ENCODE measurements at places on chromosomes 7 and 10.

GRCh38 chr10:57844387-57844998, 423.2 kb downstream of the IPMK start:
- DNase-seq: no peak

GRCh38 chr7:44634839-44635591, 28.6 kb downstream of the OGDH start:
- DNase-seq: no peak

GRCh38 chr10:56633876-56634452, 272.9 kb upstream of the ZWINT start:
- DNase-seq: no peak

GRCh38 chr7:22658031-22658430, 69.0 kb upstream of the IL6 start:
- no peak for DNase-seq

- no peak for DNase-seq
Measured at GRCh38 chr10:48307711-48308018, 1.2 kb downstream of the MAPK8 start.

- no peak for DNase-seq
Measured at GRCh38 chr7:24566274-24566673, 7.0 kb upstream of the PALS2 start.

DNA sequence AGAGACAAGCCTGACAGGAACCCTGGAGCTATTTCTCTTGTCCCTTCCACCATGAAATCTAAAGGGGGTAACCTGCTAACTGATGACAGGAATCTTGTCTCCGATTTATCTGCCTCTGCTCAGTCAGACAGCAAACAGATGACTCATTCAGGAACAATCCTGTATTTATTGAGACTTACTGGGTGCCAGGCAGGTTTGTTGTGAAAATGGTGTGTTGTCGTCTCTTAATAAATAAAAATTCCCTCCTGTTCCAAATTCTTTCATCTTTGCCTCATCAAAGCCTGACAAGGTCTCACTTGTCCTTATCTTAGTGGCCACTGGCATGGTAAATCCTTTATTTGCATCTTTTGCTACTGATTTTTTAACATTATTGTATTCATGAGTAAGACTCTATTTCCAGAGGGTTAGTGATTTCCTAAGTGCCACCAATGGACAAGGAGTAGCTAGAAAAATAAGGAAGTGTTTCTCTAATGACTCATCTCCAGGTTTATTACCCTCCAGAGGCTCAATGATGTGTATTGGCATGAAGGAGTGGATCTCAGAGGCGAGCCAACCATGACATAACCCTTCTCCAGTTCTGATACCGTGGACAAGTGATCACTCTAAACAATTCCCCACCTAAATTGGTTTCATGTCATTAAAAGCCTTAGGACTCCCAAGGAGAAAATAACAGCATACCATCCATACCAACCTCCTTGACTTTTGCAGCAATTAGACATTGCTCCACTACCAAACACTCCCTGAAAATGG, 724.0 kb downstream of the GRID1 start:
- no peak for DNase-seq

- no peak for DNase-seq
Measured at GRCh38 chr10:59279991-59280505, 82.3 kb downstream of the FAM13C start.

DNA sequence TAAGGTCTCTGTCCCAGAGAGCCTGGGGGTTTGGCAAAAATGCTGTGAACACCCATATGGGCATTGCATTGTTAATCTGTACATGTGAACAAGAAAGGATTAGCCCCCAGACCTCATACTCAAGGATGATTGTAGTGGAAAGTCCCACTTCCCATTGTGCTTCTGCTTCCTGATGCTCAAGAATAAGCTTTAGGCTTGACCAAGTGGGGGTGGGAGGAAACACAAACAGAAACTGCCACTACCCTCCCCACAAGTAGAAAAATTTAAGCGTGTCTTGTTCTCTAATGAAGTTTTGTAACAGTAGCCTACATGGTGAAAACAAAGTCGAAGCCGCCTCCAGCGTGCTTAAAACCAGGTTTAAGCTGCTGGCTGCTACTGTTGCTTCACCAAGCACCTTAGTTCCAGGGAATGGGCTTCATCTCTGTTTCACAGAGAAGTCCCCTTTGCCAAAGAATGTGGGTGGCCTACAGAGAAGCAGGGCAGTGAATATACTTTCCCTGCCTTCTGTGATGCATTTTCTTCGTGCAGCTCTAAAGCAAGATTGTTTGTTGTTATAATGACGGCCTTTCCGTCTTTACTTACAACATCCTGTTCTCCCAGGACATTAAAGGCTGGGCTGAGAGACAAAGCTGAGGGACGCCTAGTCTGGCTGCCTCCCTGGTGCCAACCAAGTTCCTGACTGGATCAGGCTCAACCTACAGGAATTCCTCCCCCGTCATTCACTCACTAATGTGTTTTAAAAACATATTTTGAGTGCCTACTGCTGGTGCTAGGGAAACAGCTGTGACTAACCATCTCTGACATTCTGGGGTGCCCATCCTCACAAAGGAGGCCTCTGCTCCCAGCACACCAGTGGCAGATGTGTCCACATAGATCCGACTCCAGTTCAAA, 32.1 kb upstream of the CCSER2 start:
- no peak for DNase-seq

DNA sequence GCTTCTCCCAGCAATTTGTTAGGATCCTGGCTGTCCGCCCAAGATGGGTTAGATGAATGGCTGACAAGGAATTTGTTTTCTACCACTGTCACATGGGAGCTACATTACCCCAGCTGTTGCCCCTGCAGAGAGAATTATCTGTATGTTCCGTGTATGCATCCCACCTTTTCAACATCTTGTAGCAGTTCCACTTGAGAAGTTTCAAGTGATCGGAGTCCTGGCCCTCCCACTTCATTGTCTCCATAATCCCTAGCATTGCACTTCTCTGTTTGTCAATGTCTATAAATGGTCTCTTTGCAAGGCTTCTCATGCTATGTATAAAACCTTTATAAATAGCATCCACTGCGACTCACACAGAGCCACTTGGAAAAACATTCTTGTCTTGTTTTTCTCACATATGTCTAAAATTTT, 972.5 kb downstream of the CNTNAP2 start:
- DNase-seq: no peak

- DNase-seq: no peak
Measured at GRCh38 chr10:61283066-61283465, 170.1 kb downstream of the TMEM26 start.

GRCh38 chr10:28241741-28242399, 61.0 kb downstream of the MPP7 start:
- no peak for DNase-seq

GRCh38 chr10:75859141-75859540, 427.7 kb downstream of the LRMDA start:
- no peak for DNase-seq

DNA sequence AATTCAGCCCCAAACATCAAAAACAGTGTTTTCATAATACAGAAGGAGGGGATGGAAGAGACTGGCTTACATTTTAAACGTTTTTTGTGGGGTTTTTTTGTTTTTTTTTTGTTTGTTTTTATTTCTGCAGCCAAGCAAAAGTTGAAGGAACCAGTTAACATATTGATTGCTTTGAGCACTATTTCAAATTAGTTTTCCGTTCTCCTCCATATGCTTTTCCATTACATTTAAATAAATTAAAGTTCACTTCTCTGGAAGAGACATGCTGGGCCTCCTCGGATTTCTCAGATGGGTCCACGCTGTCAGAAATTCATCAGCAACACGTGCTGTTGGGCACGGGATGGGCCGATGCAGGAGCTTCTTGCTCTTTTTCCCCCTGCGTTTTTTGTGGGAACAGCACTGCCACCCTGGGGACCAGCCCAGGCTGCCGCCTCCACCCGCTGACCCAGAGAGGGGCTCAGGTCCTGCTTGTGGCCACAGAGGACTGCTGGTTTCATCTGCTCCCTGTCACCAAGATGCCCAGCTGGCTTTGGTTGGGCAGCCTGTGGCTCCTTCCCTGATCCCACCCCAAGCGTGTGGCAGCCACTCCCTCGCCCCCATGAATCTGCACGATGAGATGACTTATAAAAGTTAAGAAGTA, 67.7 kb upstream of the CHST15 start:
- no peak for DNase-seq

DNA sequence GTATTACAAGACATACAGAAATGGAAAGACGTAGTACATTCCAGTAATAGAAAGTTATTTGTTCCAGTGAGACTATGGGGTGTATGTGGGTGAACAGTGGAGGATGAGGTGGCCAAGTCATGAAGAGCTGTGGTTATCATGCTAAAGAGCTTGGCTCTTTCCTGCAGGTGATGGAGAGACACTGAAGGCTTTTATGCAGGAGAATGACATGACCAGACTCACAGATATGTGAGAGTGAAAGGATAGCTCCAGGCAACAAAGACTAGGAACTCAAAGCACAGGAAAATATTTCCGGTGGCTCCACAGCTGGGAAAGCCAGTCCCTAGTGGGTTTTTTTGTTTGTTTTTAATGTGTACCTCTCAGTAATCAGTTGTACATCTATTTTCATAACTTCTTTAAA, 133.5 kb downstream of the TSPAN12 start:
- no peak for DNase-seq

- peak; percentile 60 for DNase-seq
Measured at GRCh38 chr7:92685136-92686042, 95.2 kb upstream of the FAM133B start.

GRCh38 chr7:33191340-33191739, 62.0 kb downstream of the BBS9 start:
- no peak for DNase-seq

DNA sequence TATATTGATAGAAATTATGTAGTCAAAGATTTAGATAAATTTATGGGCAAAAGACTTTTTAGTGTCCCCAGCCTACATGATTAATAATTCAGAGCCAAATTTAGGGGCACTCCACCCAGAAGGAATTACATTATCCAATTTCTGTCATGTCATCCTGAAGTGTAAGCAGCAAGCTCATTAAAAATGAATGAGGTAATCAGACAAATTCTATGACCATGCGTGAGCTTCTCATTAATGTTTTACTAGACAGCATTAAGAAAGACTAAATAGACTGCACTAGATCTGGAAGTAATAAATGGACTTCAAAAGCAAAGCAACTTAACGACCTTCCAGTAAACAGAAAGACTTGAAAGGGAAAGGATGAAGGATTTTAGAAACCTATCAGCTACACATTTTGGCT, 22.7 kb upstream of the TRUB1 start:
- no peak for DNase-seq

- no peak for DNase-seq
Measured at GRCh38 chr7:78953090-78953489, 500.4 kb downstream of the MAGI2 start.

DNA sequence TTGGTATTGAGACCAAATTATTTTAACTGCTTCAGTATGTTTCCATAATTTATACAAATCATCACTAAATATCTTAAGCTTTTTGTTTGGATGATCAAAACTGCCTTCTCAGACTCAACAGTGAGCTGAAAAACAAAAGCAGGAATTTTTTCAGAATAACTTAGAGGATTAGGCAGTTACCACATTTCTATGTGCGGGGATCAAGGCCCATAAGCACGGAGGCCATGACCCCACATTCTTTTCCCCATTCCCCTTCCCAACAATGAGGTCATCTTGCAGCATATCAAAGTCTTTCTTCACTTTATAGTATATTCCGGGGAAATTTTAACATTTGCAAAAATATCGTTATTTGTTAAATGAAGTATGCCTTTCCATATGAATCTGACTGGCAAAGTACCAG, 125.8 kb downstream of the ELMO1 start:
- DNase-seq: no peak

DNA sequence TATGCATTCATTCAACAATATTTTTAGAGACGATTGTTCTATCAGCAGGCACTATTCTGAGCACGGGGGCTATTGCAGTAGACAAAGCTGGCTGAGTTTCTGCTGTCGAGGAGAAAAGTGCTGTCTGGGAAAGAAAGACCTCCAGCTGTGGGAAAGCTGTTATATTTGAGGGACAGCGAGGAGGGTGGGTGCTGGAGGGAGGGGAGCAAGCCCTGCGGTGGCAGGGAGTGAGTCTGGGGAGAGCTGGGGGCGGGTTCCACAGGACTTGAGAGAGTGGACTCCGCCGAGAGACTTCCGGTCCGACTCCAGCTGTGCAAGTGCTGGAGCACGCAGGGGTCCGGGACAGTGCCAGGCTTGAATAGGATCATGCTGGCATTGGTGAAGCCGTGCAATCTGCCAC, 602.1 kb upstream of the FOXK1 start:
- DNase-seq: no peak

GRCh38 chr10:71998840-71999194, 34.6 kb downstream of the CHST3 start:
- no peak for DNase-seq

GRCh38 chr7:100444311-100445278, 8.3 kb upstream of the PPP1R35 start:
- no peak for DNase-seq

DNA sequence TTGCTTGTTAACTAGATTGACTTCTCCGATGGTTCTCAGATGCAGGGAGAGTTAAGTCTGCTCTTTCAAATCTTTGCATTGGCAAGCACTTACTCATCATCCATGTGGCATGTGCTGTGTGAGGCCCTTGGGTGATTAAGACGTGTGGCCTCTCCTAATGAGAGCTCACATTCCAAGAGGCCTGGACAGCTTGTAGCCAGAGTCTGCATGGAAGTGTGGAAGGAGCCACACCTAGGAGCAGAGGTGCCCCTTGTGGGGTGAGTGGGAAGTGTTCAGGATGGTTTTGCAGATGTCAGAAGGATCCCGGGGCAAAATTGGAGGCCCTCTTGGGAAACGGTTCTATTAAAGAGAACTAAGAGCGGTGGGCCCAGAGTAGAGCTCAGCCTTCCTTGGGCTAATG, 225.9 kb downstream of the PAXIP1 start:
- no peak for DNase-seq

- no peak for DNase-seq
Measured at GRCh38 chr10:100163704-100164621, 21.9 kb downstream of the ERLIN1 start.

GRCh38 chr10:128622706-128623105, 496.5 kb upstream of the MKI67 start:
- DNase-seq: no peak

DNA sequence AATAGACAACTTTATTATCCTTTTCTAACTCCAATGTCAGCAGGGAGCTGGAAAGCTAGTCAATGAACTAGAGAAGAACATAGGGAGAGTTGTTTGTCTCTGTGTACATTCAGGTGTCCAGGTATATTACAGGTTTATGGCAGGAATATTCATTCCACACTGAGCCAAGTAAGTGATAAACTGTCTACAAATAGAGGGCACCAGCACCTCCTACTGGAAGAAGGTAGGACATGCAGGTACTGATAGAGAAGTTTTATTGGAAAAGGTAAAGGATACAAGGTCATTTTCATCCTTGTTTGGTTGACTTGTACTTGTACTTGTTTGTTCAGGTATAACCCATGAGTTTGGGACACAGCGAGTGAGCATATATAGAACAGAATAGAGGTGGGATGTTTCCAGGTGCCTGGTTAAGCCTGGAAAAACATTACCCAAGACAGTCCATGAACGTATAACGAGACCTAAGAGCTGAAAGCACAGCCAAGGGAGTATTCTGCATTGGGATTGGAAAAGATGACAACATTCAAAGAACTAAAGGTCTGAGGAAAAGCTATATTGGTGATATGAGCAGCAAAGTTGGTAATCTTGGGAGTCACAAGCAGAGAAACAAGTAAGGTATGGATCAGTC, 61.4 kb upstream of the PPP1R3C start:
- DNase-seq: no peak

- DNase-seq: no peak
Measured at GRCh38 chr10:104099269-104099668, 13.6 kb upstream of the COL17A1 start.

GRCh38 chr7:51369746-51370145, 53.1 kb upstream of the COBL start:
- no peak for DNase-seq

Measured in stimulated activated CD8-positive, alpha-beta memory T cell treated with anti-CD3 and anti-CD28 coated beads, Interleukin-15, amount 100 ng/mL, for 48 hours (primary cell).